ENCODE measurements at places on chromosomes 3 and 15.

GRCh38 chr3:169389211-169389924 is 274.1 kb downstream of the MECOM start:
- no peak for DNase-seq

GRCh38 chr3:187739094-187739560 is 6.1 kb downstream of the BCL6 start:
- DNase-seq, result no peak

DNA sequence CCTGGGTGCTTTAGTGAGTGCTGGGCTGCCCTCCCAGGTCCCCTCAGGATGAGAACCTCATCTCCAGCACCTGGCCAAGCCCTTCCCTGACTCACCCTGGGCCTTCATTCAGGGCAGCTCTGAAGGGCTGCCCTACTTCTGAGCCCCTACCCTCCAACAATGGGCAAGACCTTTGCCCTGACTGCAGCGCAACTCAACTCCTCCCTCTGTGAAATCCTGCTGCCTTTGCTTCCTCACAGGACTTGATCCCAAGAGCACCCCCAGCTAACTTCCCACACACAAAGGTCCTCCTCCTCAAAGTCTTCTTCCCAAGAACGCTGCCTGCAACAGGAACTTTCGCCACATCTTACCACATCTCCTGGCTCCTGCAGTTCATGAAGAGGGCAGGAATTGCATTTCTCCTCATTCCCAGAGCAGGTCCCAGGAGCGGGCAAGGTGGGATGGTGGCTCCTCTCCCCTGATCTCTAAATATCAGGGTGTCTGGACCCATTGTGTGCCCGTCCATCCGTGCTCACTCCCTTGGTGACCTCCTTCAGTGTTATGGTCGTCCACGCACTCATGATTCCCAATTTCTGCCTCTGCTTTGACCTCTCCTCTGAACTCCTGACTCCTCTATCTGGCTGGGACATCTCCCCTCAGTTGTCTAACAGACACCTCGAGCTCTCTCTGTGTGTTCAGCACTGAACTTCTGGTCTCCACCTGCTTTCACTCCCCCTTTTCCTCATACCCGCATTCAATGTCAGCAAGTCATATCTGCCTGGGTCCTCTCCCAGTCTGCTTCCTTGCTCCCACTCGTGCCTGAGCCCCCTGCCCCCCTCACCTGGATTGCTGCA is 4.5 kb upstream of the SSUH2 start:
- no peak for DNase-seq

- no peak for DNase-seq
These were observed 25.0 kb upstream of the MRPS22 start for GRCh38 chr3:139318826-139319225.

GRCh38 chr3:60979461-60980341 is 271.6 kb downstream of the FHIT start:
- no peak for DNase-seq

DNA sequence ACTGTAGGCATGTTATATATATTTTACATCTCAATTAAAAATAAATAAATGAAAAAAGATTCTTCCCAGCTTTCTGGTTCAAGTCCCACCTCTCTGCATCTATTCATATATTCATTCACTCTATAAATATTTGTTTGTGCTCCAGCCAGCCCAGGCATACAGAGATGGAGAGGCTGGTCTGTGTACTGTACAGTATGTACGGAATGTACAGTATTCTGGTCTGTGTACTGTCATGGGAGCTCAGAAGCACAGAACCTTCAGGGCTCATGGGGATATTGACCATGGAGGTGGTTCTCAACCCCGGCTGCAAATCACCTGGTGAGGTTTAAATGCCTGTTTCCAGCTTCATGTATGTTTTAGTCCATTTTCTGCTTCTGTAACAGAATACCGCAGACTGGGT is 13.8 kb downstream of the CORO2B start:
- no peak for DNase-seq

- DNase-seq, result no peak
These were observed 256.9 kb upstream of the TGFBR2 start for GRCh38 chr3:30349507-30349906.

DNA sequence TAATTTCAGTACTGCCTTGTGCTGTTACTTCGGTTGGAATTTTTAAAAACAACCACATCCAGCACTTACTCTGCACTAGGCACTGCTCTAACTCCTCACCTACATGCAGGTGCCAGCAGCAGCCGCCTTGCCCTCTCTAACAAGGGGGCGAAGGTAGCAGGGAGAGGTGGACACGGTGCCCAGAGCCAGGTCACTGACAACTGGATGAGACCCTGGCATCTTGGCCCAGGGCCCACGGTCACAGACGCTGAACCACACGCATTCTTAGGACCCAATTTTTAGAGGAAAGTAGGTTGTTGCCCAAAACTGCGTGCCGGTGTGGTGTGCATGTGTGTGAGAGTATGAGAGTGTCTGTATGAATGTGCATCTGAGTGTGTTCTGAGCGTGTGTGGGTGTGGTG is 63.4 kb upstream of the GATA2 start:
- no peak for DNase-seq

- no peak for DNase-seq
These were observed 74.2 kb upstream of the RASGRP1 start for GRCh38 chr15:38638811-38639210.

DNA sequence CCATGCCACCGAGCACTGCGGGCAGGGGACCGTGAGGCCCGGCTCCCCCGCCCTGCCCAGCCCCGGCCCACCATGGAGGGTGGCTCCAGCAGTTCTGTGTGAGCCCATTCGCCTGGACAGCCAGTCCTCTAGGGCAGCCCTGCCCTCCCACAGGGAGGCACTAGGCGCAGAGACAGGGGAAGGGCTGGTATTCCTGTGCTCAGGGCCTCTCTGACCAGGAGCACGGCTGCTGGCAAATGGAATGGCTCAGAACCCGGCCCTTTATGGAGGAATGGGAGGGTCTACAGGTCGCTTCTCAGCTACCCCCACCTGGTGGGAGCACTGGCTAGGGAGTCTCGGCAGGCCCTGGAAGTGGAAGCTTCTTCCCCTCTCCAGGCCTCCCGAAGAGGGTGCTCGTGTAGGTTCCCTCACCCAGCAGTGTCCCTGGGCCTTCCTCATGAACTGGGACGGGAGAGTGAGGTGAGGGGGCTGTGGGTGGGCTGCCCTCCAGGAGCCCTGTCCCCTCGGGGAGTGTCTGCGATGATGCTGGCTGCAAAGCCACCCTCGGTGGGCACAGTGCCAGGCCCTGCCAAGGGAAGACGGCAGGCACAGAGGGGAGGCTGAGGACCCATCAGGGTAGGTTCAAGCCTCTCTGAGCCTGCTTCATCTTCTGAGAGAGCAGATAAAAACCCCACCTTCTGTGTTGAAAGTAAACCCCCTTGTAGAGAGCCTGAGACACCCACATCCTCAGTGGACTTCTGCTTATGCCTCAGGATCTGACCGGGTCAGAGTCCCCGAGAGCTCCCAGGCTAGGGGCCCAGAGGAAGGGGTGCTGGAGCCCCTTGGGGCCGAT is 1.5 kb downstream of the MELTF start:
- DNase-seq, result no peak

- DNase-seq, result no peak
These were observed 3.0 kb downstream of the ZSCAN2 start for GRCh38 chr15:84603630-84604379.

- DNase-seq, result no peak
These were observed 38.7 kb upstream of the MAGEF1 start for GRCh38 chr3:184750349-184751083.

All from activated gamma-delta T cell treated with anti-CD3 and anti-CD28 coated beads, Interleukin-2, amount 50 U/mL, for 16 hours (primary cell).